ENCODE measurements at places on chromosomes 12 and 14.

DNA sequence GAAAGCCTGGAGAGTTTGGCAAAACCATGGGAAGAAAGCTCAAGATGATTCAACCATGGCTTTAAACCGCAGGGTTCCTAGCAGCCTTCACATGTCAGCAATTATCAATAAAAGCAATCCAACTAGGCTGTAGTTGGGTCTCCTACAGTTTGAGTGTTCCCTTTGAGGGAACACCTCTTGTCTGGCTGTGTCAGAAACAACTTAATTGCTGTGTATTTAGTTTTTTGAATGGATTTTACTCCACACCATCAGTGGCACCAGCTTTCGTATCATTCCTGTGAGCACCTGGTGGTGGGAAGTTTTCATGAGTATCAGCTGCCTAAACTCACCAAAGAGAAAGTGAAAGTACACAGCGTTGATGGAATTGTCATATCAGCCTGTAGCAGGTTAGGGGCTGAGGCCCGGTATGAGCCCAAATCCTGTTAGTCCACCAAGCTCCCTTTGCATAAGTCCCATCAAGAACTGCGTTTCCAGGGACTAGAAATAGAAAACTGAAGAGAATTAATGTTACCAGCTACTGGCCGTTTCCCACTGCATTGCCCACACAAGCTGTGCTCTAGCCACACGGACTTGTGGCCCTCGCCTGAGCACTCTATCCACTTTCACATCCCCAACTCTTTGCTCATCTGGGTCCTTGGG lies 10.9 kb upstream of the IL26 start:
- H3K36me3 ChIP-seq = no peaks in the 10 kb centered on the region
- H3K4me1 ChIP-seq = no peaks in the 10 kb centered on the region
- no peak for DNase-seq
- H3K27me3 ChIP-seq = no peaks in the 10 kb centered on the region

- no peak overlapping the region for H3K4me3 ChIP-seq
- H3K27me3 ChIP-seq = peaks cover 26% of the 10 kb centered on the region
- no peak overlapping the region for H3K27ac ChIP-seq
- H3K36me3 ChIP-seq = no peaks in the 10 kb centered on the region
Measured at GRCh38 chr14:104822821-104823615, 22.1 kb downstream of the ZBTB42 start.

- no peak overlapping the region for H3K27ac ChIP-seq
- peaks cover 4% of the 10 kb centered on the region for H3K4me1 ChIP-seq
- no peak for DNase-seq
- no peaks in the 10 kb centered on the region for H3K36me3 ChIP-seq
Measured at GRCh38 chr14:105076296-105076804, 11.1 kb upstream of the GPR132 start.

DNA sequence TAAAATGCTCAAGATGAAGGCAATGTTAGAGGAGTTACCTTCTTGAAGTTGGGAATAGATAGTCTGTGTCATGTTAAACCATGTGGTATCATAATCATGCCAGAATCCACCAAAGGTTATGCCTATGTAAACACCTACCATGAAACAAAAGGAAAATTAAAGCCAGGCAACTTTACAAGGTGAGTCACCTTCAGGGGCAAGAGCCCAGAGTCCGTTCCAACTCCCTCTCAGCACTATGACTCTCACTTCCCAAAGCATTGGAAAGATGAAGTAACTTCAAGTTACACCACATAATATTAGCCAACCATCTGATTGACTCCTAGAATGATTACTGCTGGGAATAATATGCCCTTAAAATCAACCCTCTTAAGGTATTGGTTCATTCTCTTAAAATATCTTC lies 38.5 kb downstream of the CATSPERB start:
- no peak overlapping the region for H3K4me3 ChIP-seq
- H3K4me1 ChIP-seq = peaks cover 3% of the 10 kb centered on the region
- H3K27ac ChIP-seq = no peak overlapping the region
- H3K27me3 ChIP-seq = no peaks in the 10 kb centered on the region

- no peaks in the 10 kb centered on the region for H3K27me3 ChIP-seq
- no peak overlapping the region for H3K4me3 ChIP-seq
- H3K36me3 ChIP-seq = no peaks in the 10 kb centered on the region
- H3K4me1 ChIP-seq = no peaks in the 10 kb centered on the region
- H3K27ac ChIP-seq = no peak overlapping the region
Measured at GRCh38 chr14:59511916-59512575, 27.7 kb downstream of the JKAMP start.

DNA sequence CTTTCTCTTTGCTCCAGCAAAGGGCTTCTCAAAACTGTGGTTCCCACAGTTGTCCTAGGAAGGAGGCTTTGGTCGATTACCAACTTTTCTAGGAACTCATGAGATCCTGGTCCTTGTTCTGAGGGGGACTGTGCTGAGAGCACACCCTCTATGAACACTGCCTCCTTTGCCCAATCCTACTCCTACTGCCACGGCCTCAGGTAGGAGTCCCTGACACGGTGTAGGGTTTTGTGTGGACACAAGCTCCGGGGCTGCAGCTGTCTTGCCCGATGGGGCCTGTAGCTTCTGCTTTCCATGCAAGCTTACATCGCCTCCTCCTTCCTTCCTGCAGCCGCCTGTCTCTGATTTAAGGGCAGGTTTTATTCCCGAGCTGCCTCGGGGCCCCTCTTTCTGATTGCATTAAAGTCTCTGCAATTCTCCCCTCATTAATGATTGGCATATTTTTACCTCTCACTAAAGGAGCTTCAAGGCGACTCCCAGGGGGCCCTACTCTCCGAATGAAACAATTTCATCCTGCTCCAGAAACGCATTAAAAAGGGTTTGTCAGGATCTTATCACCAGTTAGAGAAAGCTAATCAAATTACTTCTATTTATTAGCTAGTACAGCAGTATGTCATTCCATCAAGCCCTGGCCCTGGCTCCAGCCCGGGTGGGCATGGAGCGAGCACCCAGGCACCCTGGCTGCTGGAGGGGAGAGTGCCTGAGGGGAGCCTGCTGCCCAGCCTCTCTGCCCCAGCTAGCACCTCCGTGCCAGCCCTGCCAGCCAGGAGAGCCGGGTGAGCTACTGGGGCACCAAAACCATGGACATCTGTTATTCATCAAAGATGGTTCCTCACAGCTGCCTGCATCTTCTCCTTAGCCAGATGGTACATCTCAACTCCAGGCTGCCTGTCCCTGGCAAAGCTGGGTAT lies 38.0 kb upstream of the ESRRB start:
- no peaks in the 10 kb centered on the region for H3K36me3 ChIP-seq
- H3K4me3 ChIP-seq = no peak overlapping the region
- peaks cover 11% of the 10 kb centered on the region for H3K4me1 ChIP-seq
- no peak overlapping the region for H3K27ac ChIP-seq
- no peaks in the 10 kb centered on the region for H3K27me3 ChIP-seq

- H3K36me3 ChIP-seq = no peaks in the 10 kb centered on the region
- H3K27me3 ChIP-seq = no peaks in the 10 kb centered on the region
- H3K4me3 ChIP-seq = no peak overlapping the region
- H3K4me1 ChIP-seq = peaks cover 24% of the 10 kb centered on the region
- no peak overlapping the region for H3K27ac ChIP-seq
- DNase-seq = no peak
Measured at GRCh38 chr14:59347915-59348314, 117.3 kb downstream of the GPR135 start.

DNA sequence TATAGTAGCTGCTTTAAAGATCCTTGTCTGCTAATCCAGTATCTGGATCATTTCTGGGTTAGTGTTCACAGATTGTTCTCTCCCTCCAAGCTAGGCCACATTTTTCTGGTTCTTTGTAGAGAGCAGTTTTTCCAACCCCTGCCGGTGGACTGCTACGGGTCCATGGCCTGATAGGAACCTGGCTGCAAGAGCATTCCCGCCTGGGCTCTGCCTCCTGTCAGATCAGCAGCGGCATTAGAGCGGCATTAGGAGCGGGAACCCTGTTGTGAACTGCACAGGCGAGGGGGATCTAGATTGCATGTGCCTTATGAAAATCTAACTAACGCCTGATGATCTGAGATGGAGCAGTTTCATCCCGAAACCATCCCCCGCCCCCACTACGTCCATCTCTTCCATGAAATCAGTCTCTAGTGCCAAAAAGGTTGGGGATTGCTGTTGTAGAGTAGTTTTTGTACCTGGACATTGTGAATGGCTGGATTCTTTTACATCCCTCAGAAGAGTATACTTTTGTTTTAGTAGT lies 50.4 kb downstream of the MYRFL start:
- peaks cover 8% of the 10 kb centered on the region for H3K4me1 ChIP-seq
- no peak overlapping the region for H3K4me3 ChIP-seq
- no peaks in the 10 kb centered on the region for H3K27me3 ChIP-seq
- DNase-seq = peak; percentile 28
- H3K36me3 ChIP-seq = no peaks in the 10 kb centered on the region

- H3K27ac ChIP-seq = no peak overlapping the region
- no peaks in the 10 kb centered on the region for H3K36me3 ChIP-seq
- no peaks in the 10 kb centered on the region for H3K27me3 ChIP-seq
- DNase-seq = no peak
- peaks cover 10% of the 10 kb centered on the region for H3K4me1 ChIP-seq
Measured at GRCh38 chr12:56987011-56987410, 19.3 kb downstream of the ZBTB39 start.

DNA sequence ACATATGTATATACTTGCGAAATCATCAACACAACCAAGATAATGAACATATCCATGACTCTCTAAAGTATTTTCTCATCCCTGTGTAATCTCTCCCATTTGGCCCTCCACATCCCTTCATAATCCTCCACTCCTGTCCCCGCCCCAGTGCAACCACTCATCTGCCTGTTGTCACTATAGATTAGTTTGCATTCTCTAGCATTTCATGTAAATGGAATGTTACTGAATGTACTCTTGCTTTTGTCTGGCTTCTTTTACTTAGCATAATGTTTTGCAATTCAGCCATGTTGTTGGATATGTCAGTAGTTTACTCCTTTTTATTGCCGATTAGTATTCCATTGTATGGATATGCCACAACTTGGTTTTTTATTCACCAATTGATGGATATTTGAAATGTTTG lies 99.1 kb downstream of the BICD1 start:
- H3K36me3 ChIP-seq = no peaks in the 10 kb centered on the region
- no peak overlapping the region for H3K27ac ChIP-seq
- H3K4me1 ChIP-seq = peaks cover 31% of the 10 kb centered on the region
- no peak overlapping the region for H3K4me3 ChIP-seq
- no peak for DNase-seq

DNA sequence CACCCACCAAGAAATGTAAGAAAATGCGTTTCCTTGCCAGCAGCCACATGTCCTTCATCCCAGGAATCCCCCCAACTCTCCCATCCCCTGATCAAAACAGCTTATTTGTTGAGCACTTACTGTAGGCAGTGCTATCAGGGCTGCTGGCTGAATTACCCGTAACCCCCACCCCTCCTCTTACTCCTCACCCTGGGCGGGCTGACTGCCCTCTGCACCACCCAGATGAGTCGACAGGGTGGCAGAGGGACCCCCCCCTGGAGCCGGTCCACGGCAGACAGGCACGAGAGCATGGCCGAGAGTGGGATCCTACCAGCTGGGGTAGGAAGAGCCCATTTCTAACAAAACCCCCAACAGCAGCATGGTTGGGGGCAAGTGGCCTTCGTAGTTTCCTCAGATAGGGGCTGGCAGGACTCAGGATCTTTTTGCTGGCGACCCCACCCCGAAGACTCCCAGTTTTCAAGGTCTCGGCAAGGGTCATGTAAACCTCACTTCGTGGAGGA lies 1.1 kb upstream of the RHOF start:
- H3K27ac ChIP-seq = peak overlapping the region; percentile 74
- H3K4me3 ChIP-seq = peak overlapping the region; percentile 83
- peaks cover 42% of the 10 kb centered on the region for H3K4me1 ChIP-seq
- H3K27me3 ChIP-seq = no peaks in the 10 kb centered on the region
- no peaks in the 10 kb centered on the region for H3K36me3 ChIP-seq

- no peak overlapping the region for H3K27ac ChIP-seq
- H3K4me1 ChIP-seq = no peaks in the 10 kb centered on the region
- DNase-seq = peak; percentile 63
- no peaks in the 10 kb centered on the region for H3K27me3 ChIP-seq
- no peak overlapping the region for H3K4me3 ChIP-seq
Measured at GRCh38 chr14:44657696-44658388, 150.8 kb upstream of the FSCB start.

GRCh38 chr12:49708851-49709250 lies 1.6 kb upstream of the FMNL3 start:
- peaks cover 23% of the 10 kb centered on the region for H3K27me3 ChIP-seq
- H3K27ac ChIP-seq = no peak overlapping the region

DNA sequence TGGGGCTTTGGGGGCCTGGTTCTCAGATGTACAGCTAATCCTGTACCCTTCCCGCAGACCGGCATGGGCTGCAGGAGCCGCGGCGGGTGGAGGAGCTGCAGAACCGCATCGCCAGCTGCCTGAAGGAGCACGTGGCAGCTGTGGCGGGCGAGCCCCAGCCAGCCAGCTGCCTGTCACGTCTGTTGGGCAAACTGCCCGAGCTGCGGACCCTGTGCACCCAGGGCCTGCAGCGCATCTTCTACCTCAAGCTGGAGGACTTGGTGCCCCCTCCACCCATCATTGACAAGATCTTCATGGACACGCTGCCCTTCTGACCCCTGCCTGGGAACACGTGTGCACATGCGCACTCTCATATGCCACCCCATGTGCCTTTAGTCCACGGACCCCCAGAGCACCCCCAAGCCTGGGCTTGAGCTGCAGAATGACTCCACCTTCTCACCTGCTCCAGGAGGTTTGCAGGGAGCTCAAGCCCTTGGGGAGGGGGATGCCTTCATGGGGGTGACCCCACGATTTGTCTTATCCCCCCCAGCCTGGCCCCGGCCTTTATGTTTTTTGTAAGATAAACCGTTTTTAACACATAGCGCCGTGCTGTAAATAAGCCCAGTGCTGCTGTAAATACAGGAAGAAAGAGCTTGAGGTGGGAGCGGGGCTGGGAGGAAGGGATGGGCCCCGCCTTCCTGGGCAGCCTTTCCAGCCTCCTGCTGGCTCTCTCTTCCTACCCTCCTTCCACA lies 7.6 kb downstream of the NR4A1 start:
- DNase-seq = no peak
- H3K36me3 ChIP-seq = no peaks in the 10 kb centered on the region
- no peaks in the 10 kb centered on the region for H3K27me3 ChIP-seq

DNA sequence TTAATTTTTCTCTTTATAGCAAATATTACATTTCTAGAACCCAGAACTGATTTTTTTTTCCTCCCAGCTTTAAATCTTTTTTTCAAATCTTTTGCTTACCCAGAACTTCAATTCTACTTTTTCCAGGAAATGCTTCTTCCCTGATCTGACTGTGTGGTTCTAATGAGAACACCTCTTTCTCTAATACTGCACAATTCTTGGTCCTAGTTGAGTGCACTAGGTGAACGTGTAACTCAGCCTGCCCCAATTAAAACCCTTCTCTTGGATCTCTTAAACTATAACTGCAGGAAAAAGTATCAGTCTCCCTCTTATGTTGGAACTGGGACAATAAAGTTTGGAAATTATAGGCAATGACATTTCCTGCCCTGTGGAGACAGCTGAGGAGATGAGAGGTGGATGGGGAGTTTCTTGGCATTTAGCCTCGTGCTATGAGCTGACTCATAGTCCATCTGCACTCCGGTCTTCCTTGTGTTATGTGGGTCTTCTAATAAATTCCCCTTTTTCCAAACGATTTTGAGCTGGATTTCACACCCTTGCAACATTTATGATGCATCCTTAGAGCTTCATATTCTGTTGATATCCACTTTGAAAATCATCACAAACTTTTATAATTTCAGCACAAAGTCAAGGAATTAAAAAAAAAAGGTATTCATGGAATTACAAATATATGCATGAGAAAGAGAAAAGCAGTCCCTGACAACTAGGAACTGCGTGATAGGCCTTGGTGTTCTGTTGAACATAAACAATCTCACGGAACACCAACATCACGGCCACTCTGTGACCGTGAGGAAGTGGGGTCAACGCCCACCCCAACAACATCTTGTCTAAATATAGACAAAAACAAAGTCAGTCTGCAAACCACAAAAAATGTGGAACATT lies 52.4 kb downstream of the BRMS1L start:
- H3K4me1 ChIP-seq = no peaks in the 10 kb centered on the region
- no peaks in the 10 kb centered on the region for H3K36me3 ChIP-seq
- no peak overlapping the region for H3K4me3 ChIP-seq

GRCh38 chr14:85528897-85529631 lies 880 bp upstream of the FLRT2 start:
- no peaks in the 10 kb centered on the region for H3K36me3 ChIP-seq
- peak overlapping the region; percentile 83 for H3K4me3 ChIP-seq
- peaks cover 59% of the 10 kb centered on the region for H3K27me3 ChIP-seq
- peaks cover 38% of the 10 kb centered on the region for H3K4me1 ChIP-seq
